Activated CD8-positive, alpha-beta memory T cell treated with anti-CD3 and anti-CD28 coated beads, Interleukin-2, amount 50 U/mL, for 48 hours (primary cell): ENCODE measurements at places on chromosomes 5 and 9.

DNA sequence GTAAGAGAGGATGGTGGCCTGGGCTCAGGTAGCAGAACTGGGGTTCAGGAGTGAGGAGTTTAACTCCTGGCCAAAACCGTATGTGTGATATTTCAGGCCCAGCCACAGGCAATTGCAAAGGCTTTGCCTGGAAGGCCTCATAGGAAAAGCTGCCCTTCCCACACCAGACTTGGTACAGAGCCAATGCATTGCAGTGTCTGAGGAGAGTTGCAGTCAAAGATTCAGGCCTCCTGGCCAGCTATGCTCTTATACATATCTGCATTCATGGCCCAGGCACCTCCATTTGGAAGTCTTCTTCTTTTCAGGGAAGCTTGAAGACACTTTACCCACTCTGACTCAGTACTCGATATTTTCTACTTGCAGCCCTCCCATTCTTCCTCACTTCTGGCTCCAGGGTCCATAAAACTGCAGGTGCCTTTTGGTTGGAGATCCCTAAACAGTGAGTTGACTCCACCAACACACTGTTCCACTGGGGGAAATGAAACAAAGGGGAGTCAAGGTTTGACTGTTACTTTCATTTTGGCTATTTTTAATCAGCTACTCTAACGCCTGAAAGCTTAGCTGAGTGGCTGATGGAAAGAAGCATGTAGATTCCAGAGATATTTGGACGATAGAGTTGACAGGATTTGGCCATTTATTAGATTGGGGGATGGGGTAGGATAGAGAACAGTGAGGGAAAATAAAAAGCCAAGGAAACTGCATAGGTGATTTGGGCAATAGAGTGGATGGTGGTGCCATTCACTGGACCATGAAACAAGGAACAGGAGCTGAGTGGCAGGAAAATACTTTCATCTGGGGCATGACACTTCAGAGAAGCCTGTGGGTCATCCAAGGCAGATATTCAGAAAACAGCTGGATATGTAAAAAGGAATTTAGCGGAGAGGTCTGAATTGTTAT lies 30.6 kb upstream of the IL33 start:
- DNase-seq = no peak

DNA sequence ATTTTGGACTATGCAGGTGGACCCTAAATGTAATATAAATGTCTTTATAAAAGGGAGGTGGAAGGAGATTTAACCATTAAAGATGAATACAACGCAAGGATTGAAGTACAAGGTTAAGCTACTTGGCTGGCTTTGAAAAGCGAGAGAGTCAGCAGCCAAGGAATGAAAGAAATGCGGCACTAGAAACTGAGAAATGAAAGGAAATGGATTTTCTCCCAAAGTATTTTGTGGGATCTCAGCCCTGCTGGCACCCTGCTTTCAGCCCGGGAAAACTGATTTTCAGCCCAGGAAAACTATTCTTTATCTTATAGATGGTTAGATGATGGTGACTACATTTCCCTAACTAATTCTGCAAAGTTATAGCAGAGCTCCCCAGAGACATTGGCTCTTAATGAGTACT lies 1349.6 kb upstream of the C9orf72 start:
- DNase-seq = no peak

GRCh38 chr9:110588296-110588695 lies 8.8 kb upstream of the SVEP1 start:
- DNase-seq = no peak

GRCh38 chr9:131995382-131995781 lies 84.3 kb downstream of the MED27 start:
- DNase-seq = no peak

GRCh38 chr5:106595864-106596263 lies 1074.9 kb downstream of the EFNA5 start:
- no peak for DNase-seq

- DNase-seq = no peak
Observed at GRCh38 chr5:55601204-55601618, 66.4 kb upstream of the PLPP1 start.

GRCh38 chr5:602466-603035 lies 9.6 kb upstream of the CEP72 start:
- DNase-seq = peak; percentile 25
